ENCODE measurements at places on chromosomes 11 and 22. TPM values are rescaled to one million over a fixed set of nuclear protein-coding genes. Genes with fewer than 3 reads are reported as not detected.

The RASL10A gene
- total RNA-seq: 0.33 TPM

The FOLH1 gene
- total RNA-seq: not detected

The HSPB2 gene
- total RNA-seq: not detected

The LSP1 gene
- total RNA-seq: 27.1 TPM

The PATE3 gene
- not detected for total RNA-seq

The OR8B8 gene
- not detected for total RNA-seq

All from hepatocyte (in vitro differentiated cells).